H1 (cell line): ENCODE measurements at places on chromosomes 7 and 10. TPM values are rescaled to one million over a fixed set of nuclear protein-coding genes. Genes with fewer than 3 reads are reported as not detected.

GRCh38 chr10:87092861-87093631, 1.6 kb downstream of the GLUD1 start:
- peak; percentile 58 for DNase-seq

DNA sequence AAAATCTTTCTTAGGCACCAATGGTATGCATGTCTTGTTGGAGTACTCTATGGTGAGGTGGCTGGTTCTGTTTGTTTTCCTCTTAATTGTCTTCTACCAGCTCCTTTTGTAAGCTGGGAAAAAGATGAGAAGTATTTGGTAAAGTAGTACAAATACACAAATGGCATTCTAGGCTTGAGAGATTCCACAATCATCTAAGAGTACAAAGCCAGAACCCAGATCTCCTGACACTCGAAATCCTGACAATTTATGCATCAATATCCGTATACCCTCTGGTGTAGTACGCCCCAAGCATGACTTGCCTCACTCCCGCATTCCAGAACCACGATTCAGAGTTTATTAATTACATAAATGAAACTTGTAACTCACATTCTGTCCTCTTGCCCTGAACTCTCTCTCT, 43.5 kb downstream of the CDCA7L start:
- no peak for DNase-seq

DNA sequence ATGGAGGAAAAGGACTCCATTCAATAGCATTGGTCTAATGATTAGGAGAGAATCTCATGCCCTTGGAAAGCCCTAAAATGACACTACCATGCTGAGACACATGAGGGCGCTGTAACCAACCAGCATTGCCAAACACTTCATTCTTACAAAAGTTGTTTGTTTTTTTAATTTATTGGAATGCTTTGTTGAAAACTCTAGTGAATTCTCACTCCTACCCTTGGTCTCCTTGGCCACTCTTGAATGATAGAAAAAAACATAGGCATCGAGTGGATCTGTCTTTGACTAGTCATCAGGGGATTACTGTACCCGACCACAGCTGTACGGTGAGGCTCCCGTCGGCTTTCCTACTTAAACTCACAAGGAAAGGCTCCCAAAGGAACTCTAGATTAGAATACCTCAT, 29.3 kb upstream of the ADD3 start:
- DNase-seq: no peak

- no peak for DNase-seq
These were observed 125.2 kb upstream of the CARD11 start for GRCh38 chr7:3168869-3169268.

GIMAP4 gene
- total RNA-seq: 0.22 TPM in 1 of 2 replicates, not detected in the other
